Adrenal gland (tissue), 19 donors: ENCODE measurements at places on chromosomes 2 and 18.
A peak's percentile ranks its signal among the peaks of the same experiment; 100 is the strongest.

DNA sequence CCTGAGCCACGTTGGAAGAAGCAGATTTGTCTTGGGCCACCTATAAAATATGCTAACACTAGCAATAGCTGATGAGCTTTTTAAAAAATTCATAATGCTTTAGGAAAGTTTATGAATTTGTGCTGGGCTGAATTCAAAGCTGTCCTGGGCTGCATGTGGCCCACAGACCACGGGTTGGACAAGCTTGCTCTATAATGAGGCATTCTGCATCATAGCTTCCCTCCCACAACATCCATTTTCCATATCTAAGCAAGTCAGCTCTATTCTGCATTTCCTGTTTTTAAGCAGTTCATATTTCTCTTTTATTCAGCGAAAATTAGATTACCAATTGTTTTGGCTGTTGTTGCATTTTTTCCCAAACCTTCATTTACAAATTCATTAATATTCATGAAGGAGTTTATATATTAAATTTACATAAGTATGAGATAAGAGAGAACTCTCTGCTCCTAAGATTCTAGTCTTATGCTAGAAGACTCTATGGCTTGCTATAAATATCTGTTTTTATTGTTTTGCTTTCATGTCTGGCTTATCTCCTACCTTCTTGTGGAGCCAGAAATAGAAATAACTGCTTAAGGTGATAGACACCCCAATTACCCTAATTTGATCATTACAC, 114.5 kb upstream of the HNRNPA3 start:
- H3K4me3 ChIP-seq: no peak overlapping the region
- no peaks in the 10 kb centered on the region for H3K36me3 ChIP-seq
- H3K4me1 ChIP-seq: no peaks in the 10 kb centered on the region
- DNase-seq: no peak
- no peaks in the 10 kb centered on the region for H3K27me3 ChIP-seq

GRCh38 chr18:5872886-5873285, 22.4 kb downstream of the TMEM200C start:
- no peak for DNase-seq
- no peaks in the 10 kb centered on the region for H3K36me3 ChIP-seq
- H3K27ac ChIP-seq: no peak overlapping the region
- H3K27me3 ChIP-seq: no peaks in the 10 kb centered on the region
- no peaks in the 10 kb centered on the region for H3K4me1 ChIP-seq

DNA sequence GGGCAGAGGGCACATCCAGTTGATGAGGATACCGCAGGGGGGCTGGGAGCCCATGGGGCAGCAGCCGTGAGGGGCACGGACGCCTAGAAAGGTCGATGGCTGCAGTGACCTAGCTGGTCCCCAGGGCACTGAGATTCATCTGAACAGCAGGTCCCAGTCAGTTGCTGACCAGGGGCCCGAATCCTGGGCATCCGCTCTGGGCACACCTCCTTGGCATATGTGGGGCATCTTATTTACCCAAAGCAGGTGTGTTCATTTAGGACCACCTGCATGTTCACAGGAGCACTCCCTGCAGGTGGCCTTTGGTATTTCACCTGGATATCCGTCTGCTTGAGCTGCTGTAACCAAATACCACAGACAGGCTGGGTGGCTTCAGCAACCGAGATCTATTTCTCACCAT, 72.0 kb upstream of the ODC1 start:
- H3K27ac ChIP-seq: no peak overlapping the region
- no peak for DNase-seq
- H3K4me3 ChIP-seq: no peak overlapping the region
- H3K27me3 ChIP-seq: no peaks in the 10 kb centered on the region
- H3K36me3 ChIP-seq: no peaks in the 10 kb centered on the region

DNA sequence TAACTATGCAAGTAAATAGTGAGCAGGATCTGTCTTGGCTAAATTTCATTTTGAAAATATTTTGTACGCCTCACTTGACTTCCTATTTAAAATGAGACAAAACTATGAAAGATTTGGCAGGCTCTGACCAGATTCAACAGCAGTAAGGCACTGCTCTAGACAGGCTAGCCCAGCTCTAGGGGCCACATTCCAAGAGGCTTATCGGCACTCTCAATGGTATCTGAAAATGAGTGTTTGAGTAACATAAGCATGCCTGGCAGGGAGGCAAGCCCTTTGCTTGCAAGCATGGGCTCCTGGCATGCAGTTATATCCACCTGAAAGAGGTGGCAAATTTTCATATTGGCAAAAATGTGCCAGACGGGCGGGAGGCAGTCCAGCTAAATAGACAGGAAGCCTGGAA, 10.5 kb downstream of the CAPN13 start:
- H3K4me3 ChIP-seq: no peak overlapping the region
- no peaks in the 10 kb centered on the region for H3K36me3 ChIP-seq
- no peaks in the 10 kb centered on the region for H3K27me3 ChIP-seq
- DNase-seq: no peak
- no peaks in the 10 kb centered on the region for H3K4me1 ChIP-seq

GRCh38 chr18:34742891-34743341, 32.8 kb downstream of the DTNA start:
- no peak overlapping the region for H3K27ac ChIP-seq
- DNase-seq: no peak
- no peak overlapping the region for H3K4me3 ChIP-seq
- peaks cover 8% of the 10 kb centered on the region for H3K4me1 ChIP-seq
- no peaks in the 10 kb centered on the region for H3K36me3 ChIP-seq
- H3K27me3 ChIP-seq: no peaks in the 10 kb centered on the region

DNA sequence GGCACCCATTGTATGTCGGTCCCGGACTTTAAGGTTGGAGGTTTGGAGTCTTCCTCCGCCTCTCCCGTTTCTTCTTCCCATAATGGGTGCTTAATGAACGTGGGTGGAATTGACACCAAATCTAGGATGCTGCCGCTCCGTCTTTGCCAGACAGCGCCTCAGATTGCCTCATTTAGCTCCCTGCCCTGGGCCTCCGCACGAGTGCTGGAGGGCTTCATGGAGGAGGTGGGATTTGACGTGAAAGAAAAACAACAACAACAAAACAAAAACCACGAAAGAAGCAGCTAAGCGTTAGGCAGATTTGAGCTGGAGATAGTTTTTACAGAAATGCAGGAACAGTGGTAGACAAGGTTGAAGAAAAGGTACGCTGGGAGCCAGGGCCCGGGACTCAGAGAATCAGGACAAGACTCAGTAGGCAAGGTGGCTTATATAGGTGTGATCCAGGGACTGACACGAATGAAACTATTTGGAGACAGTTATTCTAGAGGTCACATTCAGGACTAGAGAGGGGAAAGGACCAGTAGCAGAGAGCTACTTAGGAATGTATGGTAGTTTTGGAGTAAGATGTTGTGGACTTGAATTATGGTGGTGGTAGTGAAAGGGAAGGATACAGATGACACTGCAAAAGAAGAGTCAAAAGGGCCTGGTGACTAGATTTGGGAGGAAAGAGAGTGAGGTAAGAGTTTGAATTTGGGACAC, 605 bp downstream of the ZNF2 start:
- peak overlapping the region; percentile 95 for H3K27ac ChIP-seq
- peak overlapping the region; percentile 50 for H3K4me3 ChIP-seq
- DNase-seq: no peak

- no peaks in the 10 kb centered on the region for H3K27me3 ChIP-seq
- no peaks in the 10 kb centered on the region for H3K4me1 ChIP-seq
- no peaks in the 10 kb centered on the region for H3K36me3 ChIP-seq
- H3K4me3 ChIP-seq: no peak overlapping the region
Measured at GRCh38 chr2:133437492-133437891, 130.8 kb downstream of the NCKAP5 start.

GRCh38 chr18:7778181-7778580, 211.1 kb downstream of the PTPRM start:
- peak; percentile 20 for DNase-seq
- no peak overlapping the region for H3K4me3 ChIP-seq
- H3K36me3 ChIP-seq: no peaks in the 10 kb centered on the region
- no peaks in the 10 kb centered on the region for H3K27me3 ChIP-seq
- H3K4me1 ChIP-seq: peaks cover 10% of the 10 kb centered on the region

DNA sequence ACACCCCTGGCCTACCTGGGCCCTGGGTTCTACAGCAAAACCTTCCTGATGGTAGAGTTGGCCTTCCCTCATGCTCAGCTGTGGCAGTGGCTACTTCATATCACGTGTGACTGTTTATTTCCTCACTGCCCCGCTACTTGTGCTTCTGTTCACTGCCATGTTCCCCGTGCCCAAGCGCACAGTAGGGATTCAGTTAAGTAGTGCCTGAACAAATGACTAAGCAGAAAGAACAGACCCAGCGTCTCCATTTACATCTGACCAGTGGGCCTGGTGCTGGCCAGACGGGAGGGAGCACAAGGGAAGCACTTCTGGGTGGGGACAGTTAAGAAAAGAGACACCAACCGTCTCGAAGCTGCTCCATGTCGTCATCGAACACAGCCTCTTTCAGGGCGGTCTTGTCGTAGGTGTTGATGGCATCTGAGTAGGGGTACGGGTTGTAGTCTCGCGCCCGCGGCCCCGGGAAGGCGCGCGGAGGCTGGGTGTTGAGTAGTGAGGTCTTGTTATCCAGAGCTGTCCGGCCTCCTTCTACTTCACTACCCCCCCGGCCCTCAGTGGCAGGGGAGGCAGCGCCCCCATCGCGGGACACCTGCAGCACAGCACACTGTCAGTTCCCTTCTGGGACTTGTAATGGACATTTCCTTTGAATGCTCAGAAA, 82.4 kb upstream of the TFCP2L1 start:
- H3K4me1 ChIP-seq: peaks cover 11% of the 10 kb centered on the region
- H3K4me3 ChIP-seq: no peak overlapping the region
- no peaks in the 10 kb centered on the region for H3K27me3 ChIP-seq
- no peak overlapping the region for H3K27ac ChIP-seq
- peaks cover 53% of the 10 kb centered on the region for H3K36me3 ChIP-seq
- DNase-seq: no peak

DNA sequence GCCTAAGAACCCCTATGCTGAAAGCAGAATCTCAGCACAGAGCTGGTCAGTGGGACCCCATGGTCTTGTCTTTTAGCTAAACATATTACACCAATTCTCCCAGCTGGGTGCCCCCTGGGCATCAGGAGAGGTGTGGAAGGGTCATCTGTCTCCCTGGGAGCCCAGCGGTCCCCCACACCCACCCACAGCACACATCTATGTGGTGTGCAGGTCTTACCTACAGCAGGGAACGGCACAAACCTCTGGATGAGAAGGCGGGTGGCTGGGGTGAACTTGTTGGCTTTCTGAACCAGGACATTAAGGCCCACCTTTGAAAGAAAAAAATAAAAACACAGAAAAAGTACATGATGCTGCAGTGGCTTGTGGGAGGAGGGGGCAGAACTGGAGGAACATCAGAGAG, 70.7 kb downstream of the EMX1 start:
- no peaks in the 10 kb centered on the region for H3K4me1 ChIP-seq
- no peak for DNase-seq
- no peak overlapping the region for H3K4me3 ChIP-seq
- no peak overlapping the region for H3K27ac ChIP-seq
- H3K36me3 ChIP-seq: no peaks in the 10 kb centered on the region
- H3K27me3 ChIP-seq: no peaks in the 10 kb centered on the region

DNA sequence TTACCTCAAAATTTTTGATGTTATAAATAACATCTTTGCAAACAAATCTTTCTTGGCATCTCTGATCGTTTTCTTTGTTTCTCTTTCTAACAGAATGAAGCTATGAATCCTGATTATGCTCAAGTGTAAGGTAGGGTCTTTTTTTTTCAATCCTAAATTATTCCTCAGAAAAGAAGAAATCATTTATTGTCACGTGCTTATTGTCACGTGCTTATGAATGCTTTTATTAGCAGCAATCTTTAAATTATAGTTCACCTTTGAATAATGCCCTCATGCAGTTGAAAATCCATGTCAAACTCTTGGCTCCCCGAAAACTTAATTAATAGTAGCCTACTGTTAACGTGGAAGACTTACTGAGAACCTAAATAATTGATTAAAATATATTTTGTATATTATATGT, 39.2 kb upstream of the EPAS1 start:
- no peak overlapping the region for H3K4me3 ChIP-seq
- H3K27me3 ChIP-seq: no peaks in the 10 kb centered on the region
- H3K36me3 ChIP-seq: no peaks in the 10 kb centered on the region
- DNase-seq: no peak
- peaks cover 3% of the 10 kb centered on the region for H3K4me1 ChIP-seq

- H3K27me3 ChIP-seq: peaks cover 6% of the 10 kb centered on the region
- H3K36me3 ChIP-seq: no peaks in the 10 kb centered on the region
- H3K4me1 ChIP-seq: no peaks in the 10 kb centered on the region
- H3K4me3 ChIP-seq: no peak overlapping the region
Measured at GRCh38 chr2:10490806-10491291, 42.7 kb upstream of the ODC1 start.

DNA sequence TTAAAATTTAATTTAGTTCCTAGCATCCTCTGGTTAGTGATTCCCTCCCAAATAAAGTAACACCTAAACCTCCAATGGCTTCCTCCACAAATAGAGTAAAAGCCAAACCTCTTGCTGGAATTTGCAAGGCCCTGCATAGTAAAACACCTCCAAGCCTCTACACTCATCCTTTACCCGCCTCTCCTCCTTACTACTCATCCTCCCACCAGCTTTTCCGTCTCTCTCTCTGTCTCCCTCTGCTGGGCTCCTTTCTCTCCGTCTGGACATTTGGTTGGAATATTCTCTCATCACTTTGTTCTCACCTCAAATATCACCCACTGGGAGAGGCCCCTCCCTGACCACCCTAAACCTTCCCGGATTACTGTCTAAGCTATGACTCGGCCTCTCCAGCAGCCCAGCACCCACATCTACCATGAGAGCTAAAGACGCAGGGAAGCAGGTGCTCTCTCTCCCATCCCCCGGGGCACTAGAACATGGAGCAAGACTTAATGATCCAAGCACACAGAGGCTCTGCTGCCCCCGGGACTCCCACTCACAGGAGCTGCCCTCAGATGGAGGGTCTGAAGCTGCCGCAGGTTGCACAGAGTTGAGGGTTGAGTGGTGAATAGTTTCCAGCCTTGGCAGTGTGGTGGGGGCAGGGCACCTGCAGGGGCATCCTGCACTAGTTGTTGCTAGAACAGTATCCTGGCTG, 167.2 kb downstream of the FBXO15 start:
- H3K4me3 ChIP-seq: no peak overlapping the region
- DNase-seq: no peak
- no peaks in the 10 kb centered on the region for H3K36me3 ChIP-seq
- H3K4me1 ChIP-seq: no peaks in the 10 kb centered on the region

DNA sequence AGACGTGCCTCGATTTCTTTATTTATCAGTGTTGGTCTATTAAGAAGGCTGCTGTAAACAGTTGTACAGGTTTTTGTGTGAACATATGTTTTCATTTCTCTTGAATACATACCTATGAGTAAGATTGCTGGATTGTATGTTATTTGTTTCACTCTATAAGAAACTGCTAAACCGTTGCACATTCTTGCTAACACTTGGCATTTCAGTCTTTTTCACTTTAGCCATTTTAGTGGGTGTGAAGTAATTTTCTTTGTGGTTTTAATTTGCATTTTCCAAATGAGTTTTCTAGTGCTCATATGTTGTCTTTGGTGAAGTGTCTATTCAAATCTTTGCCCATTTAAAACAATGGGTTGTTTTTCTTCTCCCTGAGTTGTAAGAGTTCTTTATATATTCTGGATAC, 221.5 kb upstream of the SMAD7 start:
- DNase-seq: no peak
- no peaks in the 10 kb centered on the region for H3K36me3 ChIP-seq
- peaks cover 15% of the 10 kb centered on the region for H3K4me1 ChIP-seq
- H3K4me3 ChIP-seq: no peak overlapping the region
